ENCODE measurements at places on chromosomes 11 and 22. TPM values are rescaled to one million over a fixed set of nuclear protein-coding genes. Genes with fewer than 3 reads are reported as not detected.

GRCh38 chr11:131665344-131665968, 295.0 kb downstream of the NTM start:
- DNase-seq: no peak

DNA sequence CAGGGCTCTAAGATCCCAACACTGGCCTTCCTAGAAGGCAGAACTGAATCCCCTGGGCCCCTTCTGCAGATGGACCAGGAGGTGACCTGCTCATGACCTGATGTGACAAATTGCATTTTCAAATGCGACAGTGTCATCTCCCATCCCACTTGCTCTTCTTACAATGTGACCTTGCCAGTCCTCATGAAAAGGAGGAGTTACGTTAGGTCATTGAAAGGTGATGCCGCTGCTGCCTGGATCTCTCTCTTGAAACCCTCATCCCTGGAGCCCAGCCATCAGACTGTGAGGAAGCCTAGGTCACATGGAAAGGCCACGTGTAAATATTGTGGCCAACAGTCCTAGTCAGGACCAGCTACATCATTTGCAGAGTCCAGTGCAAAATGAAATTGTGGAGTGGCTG, 5.7 kb upstream of the C1QTNF4 start:
- no peak for DNase-seq

DNA sequence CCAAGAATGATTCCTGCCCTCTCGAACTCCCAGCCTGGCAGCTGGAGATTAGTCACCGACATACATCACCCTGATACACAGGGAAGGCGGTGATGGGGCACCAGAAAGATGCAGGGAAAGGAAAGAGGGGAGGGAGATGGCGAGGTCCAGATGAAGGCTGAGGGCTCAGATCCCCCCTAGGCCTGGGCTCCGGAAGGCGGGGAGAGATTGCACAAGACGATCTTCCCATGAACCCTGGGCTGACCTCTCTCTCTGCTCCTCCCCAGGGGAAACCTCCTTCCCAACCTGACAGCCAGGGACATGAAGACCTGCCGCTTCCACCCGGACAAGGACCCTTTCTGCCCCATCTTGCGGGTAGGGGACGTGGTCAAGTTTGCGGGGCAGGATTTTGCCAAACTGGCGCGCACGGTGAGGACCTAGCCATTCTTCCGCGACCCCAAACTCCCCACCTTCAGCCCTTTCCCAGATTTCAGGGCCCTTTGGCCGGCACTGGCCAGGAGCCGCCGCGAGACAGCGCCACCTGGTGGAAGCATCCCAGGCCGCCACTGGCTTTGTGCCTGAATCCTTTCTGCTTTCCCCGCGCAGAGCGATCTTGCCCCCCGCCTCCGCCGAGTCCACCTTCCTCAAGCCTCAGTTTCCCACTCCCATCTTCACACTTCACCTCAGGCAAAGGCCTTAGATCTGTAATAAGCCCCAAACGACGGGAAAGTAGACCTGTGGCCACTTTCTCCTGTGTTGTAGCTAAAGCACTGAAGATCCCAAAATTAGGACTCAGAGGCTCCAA, 11.5 kb downstream of the P2RX3 start:
- peak; percentile 86 for DNase-seq

Gene GRIA4
- total RNA-seq: not detected

DNA sequence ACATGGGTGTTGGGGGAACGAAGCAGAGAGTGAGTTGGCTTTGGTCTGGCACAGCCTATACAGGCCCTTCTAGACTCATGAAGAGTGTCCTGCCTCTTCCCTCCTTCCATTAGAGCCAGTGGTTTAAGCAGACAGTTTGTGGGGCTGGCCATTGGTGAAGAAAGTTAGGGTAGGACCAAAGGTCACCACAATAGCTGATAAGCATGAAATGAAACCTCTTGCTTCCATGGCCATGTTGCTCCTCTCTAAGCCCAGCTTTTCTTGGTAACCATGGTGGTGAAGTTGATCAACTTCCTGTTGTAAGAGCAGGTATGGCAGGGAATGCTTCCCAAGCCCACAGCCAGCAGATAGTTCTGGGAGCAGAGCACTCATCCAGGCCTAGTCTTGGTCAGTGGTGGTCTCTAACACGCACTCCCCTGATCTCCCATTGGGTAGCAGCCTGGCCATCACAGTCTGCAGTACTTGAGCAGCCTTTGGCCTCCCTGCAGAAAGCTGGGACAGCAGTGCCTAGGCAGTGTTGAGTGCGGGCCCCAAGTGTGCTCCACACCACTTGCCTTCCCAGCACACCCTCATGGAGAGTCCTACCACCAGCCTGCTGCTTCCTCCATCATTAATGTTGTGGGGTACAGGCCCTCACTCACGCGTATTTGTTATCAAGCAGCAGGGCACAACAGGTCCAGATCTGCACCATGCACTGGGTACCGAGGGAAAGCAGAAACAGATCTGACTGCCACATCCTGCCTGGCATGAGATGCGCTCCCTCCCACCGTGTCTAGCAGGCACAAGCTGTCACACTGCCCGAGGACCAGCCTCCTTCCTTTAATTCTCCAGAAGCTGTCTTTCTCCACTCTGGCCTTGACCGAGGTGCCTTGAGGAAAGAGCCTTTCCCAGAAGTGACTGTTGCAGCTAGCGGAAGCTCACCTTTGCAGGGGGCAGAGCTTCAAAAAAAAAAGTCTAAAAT, 65.8 kb upstream of the SUSD2 start:
- DNase-seq: no peak

Gene MYO7A
- total RNA-seq: 7.3 TPM

Gene NTM
- total RNA-seq: 0.08 TPM

DNA sequence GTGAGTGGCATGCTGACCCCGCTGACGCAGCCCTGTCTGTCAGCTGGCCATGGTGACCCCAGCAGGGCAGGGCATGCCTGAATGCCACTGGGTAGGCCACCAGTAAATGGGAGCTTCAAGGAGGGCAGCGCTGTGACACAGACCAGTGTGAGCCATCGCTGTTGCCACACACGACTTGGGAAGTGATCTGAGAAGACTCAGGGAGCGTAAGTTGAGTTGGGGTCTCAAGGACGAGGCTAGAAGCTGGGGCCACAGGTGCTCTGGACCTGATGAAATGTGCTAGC, 28.2 kb downstream of the MPPED1 start:
- no peak for DNase-seq

Gene MN1
- total RNA-seq: 0.25 TPM
